ENCODE measurements at places on chromosomes 12 and 14.

DNA sequence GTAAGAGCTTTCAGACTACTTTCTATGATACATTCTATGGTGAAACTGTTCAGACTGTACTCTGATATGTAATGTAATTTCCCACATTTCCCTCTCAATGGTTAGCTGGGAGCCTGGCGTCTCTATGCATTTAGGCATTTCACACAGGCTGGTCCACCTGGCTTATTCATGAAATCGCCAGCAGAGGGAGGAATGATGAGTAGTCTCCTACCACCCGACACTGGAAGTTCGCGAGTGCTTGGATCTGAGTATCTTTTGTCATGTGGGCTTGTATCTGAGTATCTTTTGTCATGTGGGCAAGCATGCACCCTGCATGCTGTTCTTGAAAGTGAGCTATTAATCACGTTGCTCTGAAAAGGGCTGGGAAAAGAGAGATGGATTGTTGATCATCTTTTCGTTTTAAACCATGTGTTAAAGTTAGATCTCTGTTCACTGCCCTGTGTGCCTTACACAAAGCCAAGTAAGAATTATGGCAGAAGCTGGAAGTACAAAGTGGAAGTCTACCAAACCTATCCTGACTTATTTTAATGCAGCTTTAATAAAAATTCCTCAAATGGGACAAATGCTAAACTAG is 235.0 kb downstream of the ATP23 start:
- H3K27ac ChIP-seq = no peak overlapping the region
- H3K36me3 ChIP-seq = no peaks in the 10 kb centered on the region
- no peaks in the 10 kb centered on the region for H3K27me3 ChIP-seq
- H3K4me1 ChIP-seq = no peaks in the 10 kb centered on the region
- H3K4me3 ChIP-seq = no peak overlapping the region
- DNase-seq = peak; percentile 35

DNA sequence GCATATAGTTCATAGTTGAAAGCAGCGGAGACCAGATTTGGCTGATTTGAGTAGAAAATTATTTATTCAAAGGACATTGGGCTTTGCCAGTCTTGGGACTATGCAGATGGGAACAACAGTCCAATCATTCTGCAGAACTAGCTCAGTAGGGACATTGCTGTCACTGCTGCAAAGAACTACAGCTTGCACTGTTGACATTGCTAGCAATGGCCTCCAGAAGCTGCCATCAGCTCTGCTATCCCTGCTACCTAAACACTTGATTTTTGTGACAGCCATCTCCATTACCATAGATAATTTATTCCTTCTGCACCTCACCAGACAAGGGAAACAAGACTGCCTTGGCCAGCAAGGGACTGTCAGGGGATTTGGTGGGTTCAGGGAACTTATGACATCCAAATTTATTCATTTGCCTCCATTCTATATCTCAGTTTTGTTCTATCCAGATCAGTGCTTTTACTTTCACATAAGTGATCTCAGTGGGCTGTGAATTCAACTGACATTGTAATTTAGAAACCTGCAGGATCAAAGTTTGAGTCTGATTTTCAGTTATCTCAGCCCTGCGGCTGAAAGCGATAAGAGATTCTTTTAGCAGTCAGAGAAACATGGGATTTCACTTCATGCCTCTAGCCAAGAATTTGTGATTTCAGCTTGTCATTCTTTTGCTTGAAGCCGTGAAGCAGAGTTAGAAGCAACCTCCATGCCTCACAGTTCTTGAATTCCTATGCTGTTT is 136.7 kb upstream of the FBXO33 start:
- no peaks in the 10 kb centered on the region for H3K36me3 ChIP-seq
- no peaks in the 10 kb centered on the region for H3K27me3 ChIP-seq
- no peak for DNase-seq
- no peaks in the 10 kb centered on the region for H3K4me1 ChIP-seq
- no peak overlapping the region for H3K27ac ChIP-seq

DNA sequence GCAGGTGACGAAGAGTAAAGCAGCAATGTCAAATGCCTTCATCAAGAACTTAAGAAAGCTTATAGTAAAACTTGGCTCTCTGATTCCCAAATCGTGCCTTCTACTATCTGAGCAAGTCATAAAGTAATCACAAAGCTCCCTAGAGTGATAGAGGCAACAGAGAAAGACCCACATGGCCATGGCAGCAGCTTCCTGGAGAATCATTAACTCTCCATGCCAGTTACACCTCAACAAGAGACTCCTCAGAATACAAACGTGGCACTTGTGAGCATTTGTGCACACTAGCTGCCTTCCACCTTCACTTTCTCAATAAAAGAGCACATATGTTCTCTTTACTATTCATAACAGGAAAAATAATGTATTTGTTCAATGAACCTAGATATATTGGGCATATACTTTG is 48.0 kb downstream of the PLCZ1 start:
- no peaks in the 10 kb centered on the region for H3K36me3 ChIP-seq
- no peak for DNase-seq
- H3K4me1 ChIP-seq = no peaks in the 10 kb centered on the region
- H3K27ac ChIP-seq = no peak overlapping the region

- H3K27ac ChIP-seq = no peak overlapping the region
- no peak overlapping the region for H3K4me3 ChIP-seq
- peaks cover 42% of the 10 kb centered on the region for H3K27me3 ChIP-seq
- no peaks in the 10 kb centered on the region for H3K36me3 ChIP-seq
Measured at GRCh38 chr12:2739069-2739468, 55.7 kb upstream of the FKBP4 start.

DNA sequence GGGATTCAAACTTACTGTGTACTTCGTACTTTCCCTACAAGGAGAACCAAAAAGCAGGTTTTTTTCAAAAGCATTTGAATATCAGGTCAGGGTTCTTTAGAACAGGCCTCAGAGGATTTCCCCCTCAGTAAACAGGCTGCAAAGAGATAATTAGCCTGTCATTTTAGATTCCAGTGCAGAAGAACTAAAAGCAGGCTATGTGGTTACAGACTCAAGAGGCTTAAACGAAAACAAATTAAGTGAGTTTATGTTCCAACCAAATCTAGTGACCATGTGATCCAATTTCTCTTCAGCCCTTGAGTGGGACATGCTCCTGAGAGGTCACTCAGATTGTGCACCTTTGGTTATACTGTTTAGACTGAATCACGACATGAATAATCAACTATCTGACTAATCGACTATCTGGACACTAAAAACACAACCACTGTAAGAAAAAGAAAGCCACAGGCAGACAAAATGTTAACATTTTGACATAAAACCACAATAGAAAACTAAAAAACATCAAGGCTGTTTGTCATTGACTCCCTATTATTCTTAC is 4.5 kb downstream of the TMED8 start:
- no peaks in the 10 kb centered on the region for H3K27me3 ChIP-seq
- H3K4me3 ChIP-seq = no peak overlapping the region
- DNase-seq = peak; percentile 95
- H3K4me1 ChIP-seq = peaks cover 5% of the 10 kb centered on the region
- no peaks in the 10 kb centered on the region for H3K36me3 ChIP-seq

DNA sequence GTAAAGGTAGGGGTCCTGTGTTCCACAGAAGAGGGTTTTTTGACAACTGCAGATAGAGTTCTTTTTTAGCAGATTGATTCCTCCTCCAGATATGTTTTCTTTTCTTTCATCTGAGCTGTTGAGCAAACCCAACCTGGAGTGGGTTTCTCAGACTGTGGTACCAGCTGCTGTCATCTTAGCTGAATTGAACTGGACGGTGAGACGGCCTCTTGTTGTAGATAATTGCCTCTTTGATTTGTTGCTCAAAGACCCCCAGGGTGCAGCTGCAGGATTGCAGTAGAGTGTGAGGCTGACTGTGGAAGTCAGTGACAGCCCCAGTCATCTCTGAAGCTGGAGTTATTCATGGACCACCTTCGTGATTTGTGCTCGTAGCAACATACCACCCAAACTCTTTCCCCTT is 317.7 kb downstream of the AACS start:
- DNase-seq = no peak
- H3K27ac ChIP-seq = no peak overlapping the region
- H3K27me3 ChIP-seq = no peaks in the 10 kb centered on the region

DNA sequence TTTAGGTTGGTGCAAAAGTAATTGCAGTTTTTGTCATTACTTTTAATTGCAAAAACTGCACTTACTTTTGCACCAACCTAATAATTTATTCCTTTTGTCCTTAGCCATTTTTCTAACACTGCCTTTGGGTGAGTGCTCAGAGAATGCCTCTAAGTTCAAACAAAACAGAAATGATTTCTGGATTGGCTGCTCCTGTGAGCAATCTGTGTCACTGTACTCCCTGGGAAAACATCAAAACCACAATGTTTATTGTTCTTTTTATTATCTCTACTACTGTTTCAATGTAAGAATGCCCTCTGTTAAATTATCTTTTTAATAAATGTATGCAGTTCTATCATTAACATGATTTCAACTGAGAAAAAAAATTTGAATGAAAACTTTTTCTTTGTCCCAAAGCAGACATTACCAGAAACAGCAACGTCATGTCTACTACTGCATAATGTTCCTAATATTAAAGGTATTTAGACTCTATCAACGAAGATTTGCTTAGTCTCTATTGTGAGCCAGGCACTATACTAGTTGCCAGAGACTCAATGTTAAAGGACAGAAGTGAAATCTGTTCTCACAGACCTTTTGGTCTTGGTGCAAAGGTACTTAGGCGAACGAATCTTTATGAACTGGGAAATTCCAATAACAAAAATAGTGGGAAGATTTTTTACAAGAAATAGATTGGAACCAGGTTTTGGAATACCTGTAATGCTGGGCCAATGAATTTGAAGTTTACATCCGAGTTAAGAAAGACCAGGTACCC is 6.2 kb downstream of the SLC41A2 start:
- DNase-seq = peak; percentile 27
- H3K4me3 ChIP-seq = no peak overlapping the region
- H3K36me3 ChIP-seq = no peaks in the 10 kb centered on the region
- H3K27ac ChIP-seq = no peak overlapping the region
- no peaks in the 10 kb centered on the region for H3K4me1 ChIP-seq

DNA sequence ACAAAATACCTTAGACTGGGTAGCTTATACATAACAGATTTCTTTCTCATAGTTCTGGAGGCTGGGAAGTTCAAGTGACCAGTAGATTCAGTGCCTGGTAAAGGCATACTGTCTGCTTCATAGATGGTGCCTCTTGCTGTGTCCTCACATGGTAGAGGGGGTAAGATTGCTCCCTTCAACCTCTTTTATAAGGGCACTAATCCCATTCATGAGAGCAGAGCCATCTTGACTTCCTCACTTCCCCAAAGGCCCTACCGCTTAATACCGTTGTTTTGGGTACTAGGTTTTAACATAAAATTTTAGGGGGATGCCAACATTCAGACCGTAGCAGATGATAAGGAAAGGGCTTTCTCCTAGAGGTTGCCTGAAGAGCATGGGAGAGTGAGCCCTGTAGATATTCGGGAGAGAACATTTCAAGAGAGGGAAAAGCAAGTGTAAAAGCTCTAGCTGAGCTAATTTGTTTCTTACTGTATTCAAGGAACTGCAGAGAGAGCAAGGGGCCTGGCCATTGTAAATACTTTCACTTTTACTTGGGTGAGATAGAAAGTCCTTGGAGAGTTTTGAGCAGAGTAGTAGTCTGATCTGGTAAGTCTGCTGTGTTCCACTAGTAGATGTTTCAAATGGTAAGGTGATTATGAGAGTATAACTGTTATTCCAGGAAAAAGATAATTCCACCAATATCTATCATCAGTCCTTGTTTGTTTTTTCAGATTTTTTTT is 27.3 kb downstream of the FRS2 start:
- H3K27ac ChIP-seq = peak overlapping the region; percentile 6
- H3K4me3 ChIP-seq = peak overlapping the region; percentile 62
- no peaks in the 10 kb centered on the region for H3K36me3 ChIP-seq
- H3K27me3 ChIP-seq = no peaks in the 10 kb centered on the region
- peak; percentile 71 for DNase-seq

- H3K4me3 ChIP-seq = no peak overlapping the region
- H3K4me1 ChIP-seq = peaks cover 3% of the 10 kb centered on the region
- H3K27ac ChIP-seq = no peak overlapping the region
- no peaks in the 10 kb centered on the region for H3K36me3 ChIP-seq
Measured at GRCh38 chr12:14913381-14913781, 25.0 kb downstream of the ERP27 start.

GRCh38 chr14:22870811-22871223 is 723 bp upstream of the LRP10 start:
- no peak for DNase-seq
- peaks cover 20% of the 10 kb centered on the region for H3K36me3 ChIP-seq
- peak overlapping the region; percentile 87 for H3K4me3 ChIP-seq
- no peaks in the 10 kb centered on the region for H3K27me3 ChIP-seq
- H3K27ac ChIP-seq = peak overlapping the region; percentile 88

DNA sequence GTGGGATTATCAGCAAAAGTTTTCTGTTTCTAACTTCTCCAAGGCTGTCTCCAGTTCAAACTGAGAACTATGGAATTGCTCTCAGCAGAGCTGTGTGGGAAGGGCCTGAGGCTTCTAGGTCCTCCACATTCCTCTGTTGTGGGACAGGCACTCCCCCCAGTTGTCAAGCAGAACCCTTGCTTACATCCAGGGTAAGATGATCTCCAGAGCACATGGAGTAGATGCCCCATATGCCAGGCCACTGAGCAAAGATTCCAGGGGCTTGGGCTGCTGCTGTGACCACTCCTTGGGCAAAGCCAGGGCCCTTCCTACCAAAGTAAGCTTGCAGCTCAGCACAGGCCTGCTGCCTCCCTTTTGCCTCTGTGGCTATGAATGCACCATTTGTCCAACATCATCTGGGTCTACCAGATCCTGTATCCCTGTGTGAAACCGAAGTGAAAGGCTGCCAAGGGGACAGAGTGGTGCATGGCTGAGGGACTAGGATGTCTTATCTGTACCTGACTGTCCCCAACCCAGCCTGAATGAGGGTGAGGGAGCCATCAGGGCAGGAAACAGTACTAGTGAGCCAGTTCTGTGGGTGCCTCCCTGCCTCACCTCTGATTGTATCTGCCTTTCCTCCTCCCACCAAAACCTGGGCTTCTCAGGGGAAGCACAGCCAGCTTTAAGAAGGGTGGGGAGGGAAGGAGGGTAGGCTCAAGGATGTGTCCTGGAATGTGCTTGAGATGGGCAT is 13.1 kb upstream of the ESPL1 start:
- peaks cover 19% of the 10 kb centered on the region for H3K36me3 ChIP-seq
- DNase-seq = no peak
- no peak overlapping the region for H3K4me3 ChIP-seq
- peaks cover 17% of the 10 kb centered on the region for H3K4me1 ChIP-seq
- H3K27ac ChIP-seq = no peak overlapping the region
- no peaks in the 10 kb centered on the region for H3K27me3 ChIP-seq

DNA sequence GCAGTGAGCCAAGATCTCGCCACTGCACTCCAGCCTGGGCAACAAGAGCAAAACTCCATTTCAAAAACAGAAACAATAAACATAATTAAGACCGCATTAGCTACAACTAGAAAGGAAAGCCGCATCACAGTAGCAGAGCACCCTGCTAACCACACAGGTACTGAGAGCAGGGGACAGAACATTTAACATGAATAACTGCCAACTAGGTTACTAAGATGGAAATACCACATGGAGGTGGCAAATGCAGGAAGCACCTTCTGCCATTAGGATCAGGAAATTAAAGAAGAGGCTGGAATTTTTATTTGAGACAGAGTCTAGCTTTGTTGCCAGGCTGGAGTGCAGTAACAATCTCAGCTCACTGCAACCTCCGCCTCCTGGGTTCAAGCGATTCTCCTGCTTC is 41.9 kb downstream of the CDC42BPB start:
- peaks cover 25% of the 10 kb centered on the region for H3K36me3 ChIP-seq
- no peak overlapping the region for H3K27ac ChIP-seq
- no peaks in the 10 kb centered on the region for H3K27me3 ChIP-seq
- no peak for DNase-seq
- peaks cover 55% of the 10 kb centered on the region for H3K4me1 ChIP-seq

- no peak for DNase-seq
- H3K27ac ChIP-seq = no peak overlapping the region
- no peak overlapping the region for H3K4me3 ChIP-seq
- no peaks in the 10 kb centered on the region for H3K4me1 ChIP-seq
- no peaks in the 10 kb centered on the region for H3K36me3 ChIP-seq
Measured at GRCh38 chr14:23399136-23399535, 8.9 kb downstream of the MYH6 start.

All from mesenchymal stem cell (in vitro differentiated cells and primary cell).